ENCODE measurements at places on chromosomes 7 and 10.

GRCh38 chr7:44471850-44472249 is 18.6 kb downstream of the NUDCD3 start:
- DNase-seq, result no peak

- DNase-seq, result no peak
Measured at GRCh38 chr7:30905078-30906012, 6.3 kb upstream of the AQP1 start.

DNA sequence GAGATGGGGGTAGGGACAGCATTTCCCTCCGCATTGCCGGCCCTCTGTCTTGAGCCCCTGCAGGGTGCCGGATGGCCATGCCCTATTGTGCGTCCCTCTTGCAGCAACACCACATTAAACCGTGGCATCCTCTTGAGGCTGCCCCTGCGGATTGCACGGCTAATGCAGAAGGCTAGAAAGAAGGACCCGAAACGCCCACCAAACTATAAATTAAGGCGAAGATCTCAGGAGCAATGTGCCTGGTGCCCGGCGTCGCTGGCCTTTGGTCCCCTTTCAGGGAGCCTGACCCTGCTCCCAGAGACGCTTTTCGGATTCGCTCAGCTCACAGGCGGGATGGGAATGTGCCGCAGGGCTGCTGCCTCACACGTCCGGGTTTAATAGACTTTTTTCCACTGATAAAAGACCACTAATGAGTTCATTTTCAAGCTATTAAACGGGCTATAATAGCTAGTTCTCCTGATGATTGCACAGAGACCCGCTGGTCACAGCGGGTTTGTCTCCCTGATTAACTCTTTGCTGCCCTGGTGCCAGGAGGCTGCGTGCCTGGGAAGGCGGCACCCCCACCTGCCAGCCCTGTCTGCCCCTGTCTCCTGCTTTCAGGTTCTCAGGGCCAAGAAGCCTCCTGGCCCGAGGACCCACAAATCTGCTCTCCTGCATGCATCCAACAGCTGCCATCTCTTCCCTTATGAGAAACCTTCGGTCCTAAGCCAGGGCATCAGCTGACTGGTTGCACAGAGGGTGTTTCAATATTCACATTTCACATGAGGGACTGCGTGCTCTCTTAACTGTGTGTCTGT is 128.3 kb downstream of the ADARB2 start:
- DNase-seq, result no peak

- no peak for DNase-seq
Measured at GRCh38 chr7:105309235-105310169, 79.2 kb downstream of the SRPK2 start.

DNA sequence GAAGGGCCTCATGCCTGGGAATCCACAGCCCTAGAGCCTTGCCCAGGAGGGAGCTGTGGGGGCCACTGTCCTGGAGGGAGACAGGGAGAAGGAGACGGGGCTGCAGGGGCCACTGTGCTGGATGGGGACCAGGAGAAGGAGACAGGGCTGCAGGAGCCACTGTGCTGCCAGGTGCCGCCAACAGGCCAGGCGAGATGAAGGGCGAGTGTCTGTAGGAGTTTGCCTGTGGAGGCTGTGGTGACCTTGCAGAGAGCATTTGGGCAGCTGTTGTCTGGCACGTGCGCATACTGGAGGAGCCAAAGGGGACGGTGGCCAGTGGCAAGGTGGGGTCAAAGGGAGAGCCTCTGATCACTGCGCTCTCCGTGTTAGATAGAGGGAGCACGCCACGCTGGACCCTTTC is 79.2 kb downstream of the NKX6-2 start:
- DNase-seq, result no peak

- DNase-seq, result no peak
Measured at GRCh38 chr7:67729771-67730170, 733.1 kb downstream of the TYW1 start.

DNA sequence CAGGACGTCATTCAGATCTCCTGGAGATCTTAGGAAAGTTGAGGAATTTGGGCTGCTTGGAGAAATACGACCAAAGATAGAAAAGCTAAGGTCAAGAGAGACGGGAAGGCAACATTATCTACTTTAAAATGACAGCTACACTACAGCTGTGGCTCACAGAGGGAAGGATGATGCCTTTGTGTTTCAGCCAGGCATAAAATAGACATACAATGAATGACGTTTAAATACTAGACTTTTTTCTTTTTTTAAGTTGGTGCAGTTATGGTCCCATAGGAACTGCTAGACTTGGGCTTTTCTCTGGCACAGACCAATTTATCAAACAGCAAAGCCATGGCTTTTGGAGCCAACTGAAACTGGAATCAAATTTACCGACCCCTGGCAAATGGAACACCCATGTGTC is 164.8 kb downstream of the MAGI2 start:
- no peak for DNase-seq

GRCh38 chr7:106110238-106110560 is 1.9 kb downstream of the SYPL1 start:
- DNase-seq, result no peak

- DNase-seq, result no peak
Measured at GRCh38 chr7:47085491-47086275, 496.2 kb downstream of the TNS3 start.

- no peak for DNase-seq
Measured at GRCh38 chr10:62185919-62186692, 82.5 kb downstream of the RTKN2 start.

GRCh38 chr7:80428161-80429054 is 83.5 kb downstream of the GNAT3 start:
- no peak for DNase-seq

GRCh38 chr7:50151001-50151400 is 58.0 kb upstream of the ZPBP start:
- DNase-seq, result no peak

- DNase-seq, result no peak
Measured at GRCh38 chr7:120760050-120760449, 97.9 kb downstream of the TSPAN12 start.

DNA sequence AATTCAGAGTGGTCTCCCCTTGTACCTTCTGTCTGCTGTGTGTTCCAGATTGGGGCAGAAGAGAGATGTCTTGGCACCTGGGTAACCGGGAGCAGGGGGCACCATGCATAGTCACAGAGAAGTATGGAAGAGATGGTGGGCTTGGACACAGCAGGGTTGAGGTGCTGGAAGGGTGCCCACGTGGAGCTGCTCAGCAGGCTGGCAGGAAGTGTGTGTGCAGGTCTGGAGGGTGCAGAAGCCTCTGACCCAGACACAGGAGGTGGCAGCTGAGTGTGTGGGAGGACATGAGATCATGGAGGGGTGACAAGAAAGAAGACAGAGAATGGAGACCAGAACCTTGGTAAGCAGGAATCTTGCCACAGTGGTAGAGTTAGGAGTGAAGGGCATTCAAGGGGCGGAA is 42.3 kb upstream of the DUSP5 start:
- DNase-seq, result no peak

DNA sequence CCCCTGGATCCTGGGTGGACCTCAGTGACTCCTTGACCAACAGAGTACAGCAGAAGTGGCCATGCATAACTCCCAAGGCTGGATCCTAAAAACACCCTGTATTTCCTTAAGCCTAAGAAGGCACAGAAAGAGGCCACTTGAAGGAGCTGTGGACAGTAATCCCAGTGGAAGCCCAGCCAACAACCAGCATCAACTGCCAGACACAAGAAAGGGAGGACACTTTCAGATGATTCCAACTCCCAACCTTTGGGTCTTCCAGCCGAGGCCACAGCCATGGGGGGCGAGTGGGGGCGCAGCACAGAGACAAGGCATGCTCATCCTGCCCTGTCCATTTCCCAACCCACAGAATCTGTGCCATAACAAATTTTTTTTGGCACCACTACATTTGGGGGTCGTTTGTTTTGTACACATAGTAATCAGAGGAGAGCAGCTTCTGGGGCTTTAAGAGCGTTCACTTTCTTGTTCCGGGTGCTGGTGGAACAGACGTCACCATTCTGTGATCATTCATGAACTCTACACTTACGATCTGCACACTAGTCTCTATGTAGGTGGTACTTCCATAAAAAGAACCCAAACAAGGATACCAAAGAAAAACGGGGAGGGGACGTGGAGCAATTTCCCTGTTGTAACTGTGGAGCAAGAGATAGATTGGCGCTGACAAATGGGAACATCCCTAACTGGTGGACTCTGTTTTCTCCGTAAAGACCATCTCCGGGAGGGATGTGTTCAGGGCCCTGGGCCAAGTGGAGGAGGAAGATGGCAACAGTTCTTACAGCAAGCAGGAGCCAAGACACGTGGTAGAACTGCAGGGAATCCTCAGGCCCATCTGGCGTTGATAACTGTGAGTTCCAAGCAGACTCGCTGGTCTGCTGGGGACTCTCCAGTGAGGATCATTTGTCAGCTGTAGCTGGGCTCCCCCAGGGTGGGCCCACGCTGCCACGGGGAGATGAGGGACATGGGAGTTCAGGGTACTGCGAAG is 6.0 kb upstream of the SLC29A3 start:
- DNase-seq, result no peak

GRCh38 chr10:4252701-4253100 is 467.7 kb upstream of the KLF6 start:
- no peak for DNase-seq

GRCh38 chr10:12109286-12109685 is 20.2 kb upstream of the SEC61A2 start:
- no peak for DNase-seq

- no peak for DNase-seq
Measured at GRCh38 chr7:115634633-115635032, 395.9 kb downstream of the TFEC start.

DNA sequence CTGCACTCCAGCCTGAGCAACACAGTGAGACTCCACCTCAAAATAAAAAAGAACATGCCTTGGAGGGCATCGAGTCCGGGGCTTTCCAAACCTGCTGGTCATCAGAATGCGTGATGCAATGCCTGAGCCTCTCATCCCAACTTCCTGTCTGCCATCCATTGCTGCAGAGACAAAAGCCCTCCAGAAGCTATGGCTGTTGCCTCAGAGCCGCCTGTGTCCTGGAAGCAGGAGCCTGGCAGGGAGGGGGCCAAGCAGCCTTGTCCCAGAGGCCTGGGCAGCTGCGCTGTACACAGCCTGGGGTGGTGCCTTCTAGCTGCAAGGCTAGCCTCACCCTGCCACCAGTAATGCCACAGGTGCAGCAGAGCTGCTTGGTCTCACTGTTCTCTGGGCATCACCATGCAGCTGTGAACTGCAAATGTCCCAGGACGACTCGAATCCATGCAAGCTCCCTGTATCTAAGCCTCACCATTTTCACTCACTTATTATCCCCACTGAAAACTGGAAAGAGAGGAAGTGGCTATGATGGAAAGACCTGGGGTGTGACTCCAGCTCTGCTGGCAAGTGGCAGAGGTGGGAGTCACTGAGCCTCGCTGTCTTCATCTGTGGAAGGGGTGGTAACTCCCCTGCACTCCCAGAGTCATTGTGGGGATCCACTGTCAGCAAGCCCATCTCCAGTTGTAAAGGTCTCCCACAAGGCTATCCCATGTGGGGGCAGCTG is 7.0 kb downstream of the ALOX5 start:
- DNase-seq, result no peak

DNA sequence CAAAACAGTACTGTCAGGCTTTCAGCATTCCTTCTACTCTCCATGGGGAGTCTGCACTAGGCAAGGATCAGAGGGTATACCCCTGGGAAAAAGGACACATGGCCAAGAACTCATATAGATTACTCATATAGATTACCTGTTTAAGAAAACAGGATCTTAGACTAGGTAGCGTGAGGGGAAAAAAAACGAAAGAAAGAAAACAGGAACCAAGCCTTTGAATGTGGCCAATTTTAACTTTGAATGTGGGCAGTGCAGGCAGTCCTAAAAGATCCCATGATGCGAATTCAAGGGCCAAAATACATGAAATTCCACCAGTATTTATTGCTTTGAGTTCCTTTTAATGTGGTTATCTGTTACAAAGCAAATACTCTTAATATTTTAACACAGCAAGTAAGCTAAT is 108.6 kb upstream of the TAC1 start:
- DNase-seq, result no peak

- DNase-seq, result no peak
Measured at GRCh38 chr7:81883801-81884393, 114.0 kb upstream of the HGF start.

DNA sequence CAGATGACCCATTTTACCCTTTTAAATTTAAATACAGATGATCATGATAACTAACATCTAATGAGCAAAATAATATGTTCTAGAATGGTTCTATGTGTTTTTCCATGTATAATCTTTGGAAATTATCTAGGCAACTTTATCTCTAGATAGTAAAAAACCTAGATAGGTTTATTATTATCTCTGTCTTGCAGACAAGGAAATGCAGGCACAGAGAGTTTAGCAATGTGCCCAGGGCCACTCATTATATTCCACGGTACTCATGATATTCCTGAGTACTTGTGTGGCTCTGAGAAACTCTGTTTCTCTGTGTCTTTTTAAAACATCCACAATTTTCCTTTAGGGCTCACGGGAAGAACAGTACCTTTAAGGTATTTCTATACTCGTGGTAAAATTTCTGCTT is 26.4 kb upstream of the SNX13 start:
- DNase-seq, result no peak

DNA sequence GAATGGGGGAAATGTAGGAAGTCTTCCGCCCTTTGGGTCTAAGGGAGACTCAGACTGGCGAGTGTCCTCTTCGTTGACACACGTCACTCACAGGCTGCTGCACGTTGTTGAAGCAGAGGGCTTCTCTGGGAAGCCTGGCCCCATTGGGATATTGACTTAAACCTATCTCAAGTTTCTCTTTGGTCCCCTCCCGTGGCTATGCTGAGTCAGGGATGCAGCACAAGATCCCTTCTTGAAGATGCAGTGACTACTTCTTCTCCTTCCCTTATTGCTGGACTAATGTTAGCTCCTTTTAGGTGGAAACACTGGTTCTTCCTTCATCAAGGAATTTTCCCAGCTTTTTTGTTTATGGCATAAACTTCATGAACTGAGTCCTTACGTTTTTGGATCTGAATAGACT is 89.8 kb upstream of the CCDC71L start:
- DNase-seq, result no peak

GRCh38 chr7:93890464-93891068 is at the start of gene TFPI2:
Gene TFPI2 (minus strand): TSS chr7:93890753. CDS start chr7:93890678, 75 bp downstream.
- DNase-seq, result no peak

GRCh38 chr10:48233559-48234005 is 40.9 kb downstream of the FRMPD2 start:
- DNase-seq, result no peak

- no peak for DNase-seq
Measured at GRCh38 chr7:934469-935163, 19.9 kb downstream of the ADAP1 start.

DNA sequence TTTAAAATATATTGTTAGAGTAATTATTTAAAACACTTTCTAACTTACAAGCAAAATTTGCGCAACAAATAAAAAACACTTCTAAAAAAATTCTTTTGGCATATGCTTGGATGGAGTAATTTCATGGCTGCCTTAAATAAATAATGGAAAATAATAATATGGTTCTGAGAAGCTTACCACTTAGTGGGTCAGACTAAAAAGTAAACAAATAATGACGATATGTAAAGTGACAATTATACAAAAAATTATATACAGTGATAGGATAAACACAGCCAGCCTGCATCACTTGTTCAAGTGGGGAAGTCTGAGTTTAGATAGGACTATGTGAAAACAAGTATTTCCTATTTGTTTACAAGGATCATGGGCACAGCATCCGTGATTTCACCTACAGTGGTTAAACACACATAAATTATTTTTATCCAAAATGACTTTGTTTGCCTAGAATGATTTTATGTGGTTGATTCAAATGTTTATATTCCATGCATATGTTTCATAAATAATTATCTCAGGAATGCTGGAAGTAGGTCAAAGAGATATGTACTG is 141.7 kb upstream of the SEMA3D start:
- no peak for DNase-seq

GRCh38 chr7:43372676-43373355 is 210.1 kb upstream of the STK17A start:
- DNase-seq, result no peak
